ENCODE measurements at places on chromosomes 2 and 18.

- DNase-seq = no peak
These were observed 10.6 kb upstream of the NEMP2 start for GRCh38 chr2:190545093-190545492.

GRCh38 chr18:46167971-46168370, 63.8 kb downstream of the HAUS1 start:
- DNase-seq = no peak

DNA sequence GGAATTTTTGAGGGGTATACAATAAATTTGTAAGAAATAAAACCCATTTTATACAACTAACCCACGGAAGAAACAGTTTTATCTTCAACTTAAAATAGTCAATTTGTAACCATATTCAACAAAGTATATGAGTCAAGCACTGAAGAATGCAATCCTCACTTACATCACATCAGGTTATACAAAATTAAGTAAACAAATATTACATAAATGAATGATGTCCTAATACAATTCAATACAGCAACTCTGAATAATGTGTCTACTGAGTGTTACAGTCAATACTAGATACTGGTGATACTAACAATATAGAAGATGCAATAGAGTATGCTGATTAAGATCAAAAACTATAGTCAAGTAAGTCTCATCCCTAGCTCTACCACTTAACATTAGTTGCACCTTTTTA, 58.6 kb downstream of the FANCL start:
- no peak for DNase-seq

DNA sequence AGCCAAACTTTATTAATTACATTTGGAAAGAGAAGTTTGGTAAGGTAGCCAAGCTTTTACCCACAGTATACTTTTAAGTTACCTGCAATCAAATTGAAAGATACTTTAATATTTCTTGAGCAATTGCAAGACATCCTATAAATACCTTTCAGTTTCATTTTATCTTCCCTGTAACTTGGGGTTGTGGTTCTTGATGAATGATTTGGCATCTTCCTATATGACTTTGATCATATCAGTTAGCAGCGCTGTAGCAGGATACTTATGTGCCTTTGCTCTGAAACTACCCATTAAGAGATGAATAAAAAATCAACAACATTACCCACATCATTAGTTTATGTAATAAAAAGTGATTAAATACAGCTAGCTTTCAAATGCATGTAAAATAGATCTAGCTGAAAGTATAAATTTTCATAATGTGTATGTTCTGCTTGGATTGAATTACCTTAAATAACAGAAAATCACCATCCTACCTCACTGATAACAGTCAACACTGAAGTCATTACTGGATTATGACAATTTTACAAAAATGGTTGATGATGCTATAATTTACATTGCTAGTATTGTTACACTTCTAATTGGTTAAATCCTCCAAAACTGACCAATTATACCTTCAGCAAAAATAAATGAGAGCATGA, 50.4 kb downstream of the MMADHC start:
- no peak for DNase-seq

GRCh38 chr18:57921708-57922107, 118.6 kb upstream of the ATP8B1 start:
- no peak for DNase-seq

- no peak for DNase-seq
These were observed 39.2 kb downstream of the GRHL1 start for GRCh38 chr2:9990736-9991135.

DNA sequence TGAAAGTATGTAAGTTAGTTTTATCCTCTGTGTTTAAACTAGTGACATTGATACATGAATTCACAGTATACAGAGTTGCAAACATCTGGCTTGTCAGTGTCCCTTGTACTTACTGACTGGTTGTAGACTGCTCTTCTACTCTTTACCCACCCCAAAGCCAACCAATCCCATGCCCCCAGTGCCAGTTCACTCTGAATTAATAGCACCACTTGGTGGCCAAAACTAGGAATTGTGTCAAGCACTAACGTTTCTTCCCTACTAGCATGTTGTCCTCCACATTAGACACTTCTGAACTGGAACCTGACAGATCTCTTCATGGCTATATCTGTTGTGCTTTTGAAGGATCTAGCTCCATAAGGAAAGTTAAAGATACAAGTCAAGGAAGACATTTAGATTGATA, 27.2 kb upstream of the OTX1 start:
- no peak for DNase-seq

DNA sequence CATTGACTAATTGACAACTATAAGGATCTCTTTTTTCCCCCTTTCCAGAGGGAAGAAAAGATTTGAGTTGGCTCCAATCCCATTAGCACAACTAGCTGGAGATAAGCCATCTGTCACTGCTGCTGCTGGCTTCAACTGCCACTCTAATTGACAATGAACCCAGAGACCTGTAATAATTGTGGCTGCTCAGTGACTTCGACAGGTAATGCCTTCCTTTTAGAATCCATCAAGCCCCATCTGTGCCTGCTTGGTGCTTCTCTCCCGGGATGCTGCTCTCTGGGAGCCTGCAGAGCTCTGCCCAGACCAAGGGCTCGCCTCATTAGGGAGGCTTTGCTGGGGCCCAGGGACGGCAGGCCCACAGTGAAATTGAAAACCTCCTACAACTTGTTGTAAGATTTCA, 376.7 kb upstream of the SOX11 start:
- DNase-seq = no peak

DNA sequence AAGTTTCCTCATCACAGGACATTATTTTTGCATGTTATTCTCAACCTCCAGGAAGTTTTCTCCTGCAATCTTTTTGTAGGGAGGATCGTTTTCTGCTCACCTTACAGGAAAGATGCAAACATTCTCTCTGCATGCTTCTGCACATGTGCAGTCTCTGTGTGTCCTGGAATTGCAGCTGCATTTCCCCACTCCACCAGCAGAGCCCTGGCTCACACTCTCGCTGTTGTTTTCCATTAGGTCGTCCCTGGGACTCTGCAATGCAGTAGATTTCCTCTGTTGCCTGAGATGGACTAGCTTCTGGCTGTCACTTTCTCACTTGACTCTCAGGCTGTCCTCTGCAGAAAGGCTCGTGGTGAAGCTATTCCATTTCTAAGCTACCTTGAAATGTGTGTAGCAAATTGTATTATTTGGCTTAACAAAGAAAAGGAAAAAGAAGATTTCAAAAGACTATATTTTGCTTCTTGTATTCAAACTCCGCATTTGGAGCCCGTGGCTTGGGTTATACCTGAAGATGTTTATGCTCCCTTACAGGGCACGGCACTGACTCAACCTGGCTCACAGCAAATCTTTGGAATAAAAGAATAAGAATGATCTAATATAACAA, 346.7 kb downstream of the RAD51AP2 start:
- DNase-seq = no peak

Data from CD4-positive, alpha-beta T cell (primary cell).